Right lobe of liver (tissue), 6 donors: ENCODE measurements at places on chromosomes 13 and 19. TPM values are rescaled to one million over a fixed set of nuclear protein-coding genes. Genes with fewer than 3 reads are reported as not detected.

DNA sequence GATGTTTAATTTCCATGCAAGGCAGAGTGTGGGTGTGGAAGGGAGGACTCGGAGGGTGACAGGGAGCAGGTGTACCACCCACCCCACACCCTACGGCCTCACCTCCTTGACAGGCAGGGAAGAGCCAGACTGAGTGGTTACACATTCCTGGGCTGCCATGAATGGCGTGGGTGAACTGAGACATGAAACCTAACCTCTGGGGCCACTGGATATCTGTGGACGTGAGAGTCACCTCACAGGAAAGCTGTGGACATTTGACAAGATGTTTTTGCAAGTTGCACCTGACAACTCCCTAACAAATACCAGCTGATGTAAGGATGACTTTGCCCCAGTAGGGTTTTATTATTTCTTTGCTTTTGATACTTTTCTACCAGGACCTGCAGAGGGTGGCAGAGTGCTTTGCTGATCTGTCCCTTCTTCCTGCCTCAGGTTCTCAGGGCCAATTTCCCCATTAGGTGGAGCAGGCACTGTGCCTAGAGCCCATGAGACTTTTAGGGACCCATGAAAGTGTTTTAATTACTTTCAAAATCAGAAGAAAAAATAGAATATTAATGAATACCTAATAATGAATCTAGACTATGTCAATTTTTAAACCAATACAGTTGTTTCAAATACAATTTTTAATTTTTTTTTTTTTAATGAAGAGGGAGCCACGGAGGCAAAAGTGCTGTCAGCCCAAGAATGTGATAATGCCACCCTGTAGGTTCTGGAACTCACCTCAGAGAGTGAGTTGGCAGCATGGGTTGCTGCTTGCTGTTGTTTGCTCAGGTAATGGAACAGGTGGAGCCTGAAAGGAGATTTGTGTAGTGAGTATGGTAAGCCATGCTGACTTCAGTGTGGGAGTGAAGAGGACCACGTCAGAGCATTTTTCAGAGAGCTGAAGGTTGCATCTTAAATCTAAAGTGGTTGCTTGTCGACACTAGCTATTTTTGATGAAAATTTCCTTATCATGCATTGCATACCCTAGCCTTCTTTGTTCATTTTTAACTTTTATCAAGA lies 58.0 kb upstream of the CYSLTR2 start:
- H3K4me3 ChIP-seq, result no peak overlapping the region
- no peaks in the 10 kb centered on the region for H3K36me3 ChIP-seq
- DNase-seq, result peak; percentile 62
- H3K4me1 ChIP-seq, result no peaks in the 10 kb centered on the region

DNA sequence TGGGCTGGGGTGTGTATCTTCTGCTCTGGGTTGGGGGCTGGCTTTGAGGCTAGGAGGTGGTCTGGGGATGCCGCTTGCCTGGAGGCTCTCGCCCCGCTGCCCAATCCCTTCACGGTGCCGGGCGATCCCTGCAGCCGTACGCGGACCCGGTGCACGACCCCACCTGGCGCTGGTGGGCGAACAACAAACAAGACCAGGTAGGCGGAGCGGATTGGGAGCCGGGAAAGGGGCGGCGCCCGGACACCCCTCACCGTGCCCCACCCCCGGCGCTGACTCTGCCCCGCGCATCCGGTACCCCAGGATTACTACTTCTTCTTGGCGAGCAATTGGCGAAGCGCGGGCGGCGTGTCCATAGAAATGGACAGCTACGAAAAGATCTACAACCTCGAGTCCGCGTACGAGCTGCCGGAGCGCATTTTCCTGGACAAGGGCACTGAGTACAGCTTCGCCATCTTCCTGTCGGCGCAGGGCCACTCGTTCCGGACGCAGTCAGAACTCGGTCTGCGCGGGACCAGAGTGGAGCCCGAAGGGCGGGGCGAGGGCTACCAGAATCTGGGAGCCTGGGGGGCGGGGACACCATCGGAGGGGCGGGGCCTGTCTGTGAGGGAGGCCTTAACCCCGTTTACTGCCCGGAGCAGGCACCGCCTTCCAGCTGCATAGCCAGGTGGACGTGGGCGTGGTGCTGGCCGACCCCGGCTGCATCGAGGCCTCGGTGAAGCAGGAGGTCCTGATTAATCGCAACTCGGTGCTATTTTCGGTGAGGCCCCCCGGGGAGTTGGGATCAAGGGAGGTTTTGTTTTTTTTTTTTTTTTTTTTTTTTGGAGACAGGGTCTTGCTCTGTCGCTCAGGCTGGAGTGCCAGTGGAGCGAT lies 12.1 kb upstream of the PSMD8 start:
- H3K27me3 ChIP-seq, result peaks cover 11% of the 10 kb centered on the region
- H3K4me1 ChIP-seq, result no peaks in the 10 kb centered on the region
- H3K27ac ChIP-seq, result no peak overlapping the region
- no peaks in the 10 kb centered on the region for H3K36me3 ChIP-seq
- DNase-seq, result peak; percentile 79
- peak overlapping the region; percentile 52 for H3K4me3 ChIP-seq

- no peaks in the 10 kb centered on the region for H3K36me3 ChIP-seq
- no peaks in the 10 kb centered on the region for H3K27me3 ChIP-seq
- DNase-seq, result no peak
- H3K4me3 ChIP-seq, result no peak overlapping the region
Observed at GRCh38 chr19:44512326-44513298, 12.3 kb upstream of the ZNF180 start.

DNA sequence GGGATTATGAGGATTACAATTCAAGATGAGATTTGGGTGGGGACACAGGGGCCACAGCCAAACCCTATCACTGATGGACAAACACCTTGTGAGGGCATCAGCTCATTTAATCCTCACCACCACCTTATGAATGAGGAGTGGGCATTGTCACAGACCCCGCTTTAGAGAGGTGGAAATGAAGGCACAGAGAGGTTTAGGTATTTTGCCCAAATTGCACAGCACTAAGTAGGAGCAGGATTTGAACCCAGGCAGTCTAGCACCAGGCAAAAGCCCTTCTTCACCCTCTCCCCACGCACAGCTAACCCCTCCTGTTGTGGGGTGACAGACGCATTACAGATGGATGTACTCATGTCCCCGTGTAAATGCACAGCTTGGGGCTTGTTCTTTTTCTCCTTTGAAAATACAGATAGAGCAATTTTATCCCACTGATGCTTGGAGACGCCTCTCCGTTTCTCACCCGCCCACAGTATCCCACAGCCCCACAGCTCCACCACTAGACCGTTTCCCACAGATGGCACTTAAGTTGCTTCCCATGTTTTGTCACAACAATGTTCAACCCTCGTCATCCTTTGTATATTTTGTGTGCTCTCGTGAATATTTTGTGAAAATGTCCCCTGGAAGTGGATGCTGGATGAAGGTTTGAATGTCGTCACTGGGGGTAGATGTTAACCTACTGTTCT lies 48.2 kb downstream of the ANKRD10 start:
- no peaks in the 10 kb centered on the region for H3K27me3 ChIP-seq
- no peak for DNase-seq
- no peak overlapping the region for H3K27ac ChIP-seq

GRCh38 chr19:58510084-58510862 lies 1.5 kb downstream of the SLC27A5 start:
- peaks cover 42% of the 10 kb centered on the region for H3K4me1 ChIP-seq
- peak; percentile 43 for DNase-seq
- no peaks in the 10 kb centered on the region for H3K27me3 ChIP-seq
- H3K27ac ChIP-seq, result peak overlapping the region; percentile 97
- peak overlapping the region; percentile 38 for H3K4me3 ChIP-seq
- H3K36me3 ChIP-seq, result no peaks in the 10 kb centered on the region

AMH gene
- total RNA-seq, result 1.2 TPM

NMRK2 gene
- not detected for total RNA-seq

- DNase-seq, result no peak
- no peak overlapping the region for H3K27ac ChIP-seq
- peaks cover 3% of the 10 kb centered on the region for H3K36me3 ChIP-seq
- no peak overlapping the region for H3K4me3 ChIP-seq
- H3K4me1 ChIP-seq, result no peaks in the 10 kb centered on the region
Observed at GRCh38 chr19:13139633-13140311, 10.4 kb downstream of the STX10 start.

DNA sequence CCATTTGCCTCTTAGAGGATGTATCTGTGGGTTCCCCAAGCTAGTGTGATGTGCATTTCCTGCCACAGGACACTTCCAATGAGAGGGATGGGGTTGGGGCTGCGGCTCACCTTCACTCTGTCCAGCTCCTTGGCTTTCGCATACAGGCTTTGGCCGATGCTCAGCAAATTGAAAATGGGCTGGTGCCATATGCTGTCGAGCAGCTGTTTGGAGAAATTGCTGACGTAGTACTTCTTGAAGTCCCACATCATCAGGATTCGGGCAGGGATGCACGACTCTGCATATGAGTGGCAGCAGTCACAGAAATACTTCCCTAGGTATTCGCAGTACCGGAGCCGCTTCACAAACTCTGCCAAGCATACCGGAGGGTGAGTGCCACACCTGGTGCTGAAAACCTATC lies 37.0 kb downstream of the RUBCNL start:
- H3K36me3 ChIP-seq, result no peaks in the 10 kb centered on the region
- H3K4me1 ChIP-seq, result no peaks in the 10 kb centered on the region
- no peaks in the 10 kb centered on the region for H3K27me3 ChIP-seq
- DNase-seq, result no peak
- no peak overlapping the region for H3K27ac ChIP-seq

DNA sequence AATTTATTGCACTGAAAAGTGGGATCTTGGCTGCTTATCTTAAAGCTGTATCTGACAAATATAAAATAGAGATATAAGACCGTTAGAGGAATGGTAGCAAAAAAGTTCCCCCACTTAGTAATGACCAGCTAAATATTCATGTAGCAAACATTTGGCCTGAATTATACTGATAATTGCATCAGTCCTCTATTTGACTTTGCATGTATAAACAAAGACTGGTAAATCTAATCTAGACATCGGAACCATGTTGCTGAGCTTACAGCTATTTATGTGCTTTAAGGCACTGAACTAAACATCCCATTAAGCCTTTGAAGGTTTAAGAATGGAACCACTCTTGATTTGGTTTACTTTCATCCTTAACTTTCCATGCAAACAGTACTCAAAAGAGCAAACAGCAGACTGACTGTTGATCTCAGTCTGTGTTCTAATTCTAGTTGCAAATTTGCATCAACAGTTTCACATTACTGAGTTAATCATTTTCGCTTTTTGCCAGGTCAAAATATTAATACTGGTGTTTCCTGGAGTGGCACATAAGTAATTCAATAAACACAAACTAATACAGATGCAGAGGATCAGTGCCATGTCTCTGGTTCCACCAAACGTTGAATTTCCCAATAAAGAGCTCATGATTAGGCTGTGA lies 203.5 kb upstream of the HTR2A start:
- no peaks in the 10 kb centered on the region for H3K36me3 ChIP-seq
- H3K4me3 ChIP-seq, result no peak overlapping the region
- DNase-seq, result no peak
- H3K4me1 ChIP-seq, result no peaks in the 10 kb centered on the region

R3HDM4 gene
- 15.2 TPM for total RNA-seq

GPR4 gene
- 1.2 TPM for total RNA-seq

GRCh38 chr13:73421310-73421912 lies 362.6 kb downstream of the KLF5 start:
- no peaks in the 10 kb centered on the region for H3K27me3 ChIP-seq
- H3K4me1 ChIP-seq, result no peaks in the 10 kb centered on the region
- H3K36me3 ChIP-seq, result no peaks in the 10 kb centered on the region
- no peak for DNase-seq
- no peak overlapping the region for H3K27ac ChIP-seq

ERICH4 gene
- total RNA-seq, result not detected

- no peak overlapping the region for H3K4me3 ChIP-seq
- no peaks in the 10 kb centered on the region for H3K36me3 ChIP-seq
- no peak for DNase-seq
- H3K27me3 ChIP-seq, result no peaks in the 10 kb centered on the region
- peak overlapping the region; percentile 99 for H3K27ac ChIP-seq
- no peaks in the 10 kb centered on the region for H3K4me1 ChIP-seq
Observed at GRCh38 chr13:48236528-48237353, 3.7 kb downstream of the ITM2B start.

ICAM4 gene
- total RNA-seq, result not detected

ZNF470 gene
- total RNA-seq, result 1.2 TPM

DNA sequence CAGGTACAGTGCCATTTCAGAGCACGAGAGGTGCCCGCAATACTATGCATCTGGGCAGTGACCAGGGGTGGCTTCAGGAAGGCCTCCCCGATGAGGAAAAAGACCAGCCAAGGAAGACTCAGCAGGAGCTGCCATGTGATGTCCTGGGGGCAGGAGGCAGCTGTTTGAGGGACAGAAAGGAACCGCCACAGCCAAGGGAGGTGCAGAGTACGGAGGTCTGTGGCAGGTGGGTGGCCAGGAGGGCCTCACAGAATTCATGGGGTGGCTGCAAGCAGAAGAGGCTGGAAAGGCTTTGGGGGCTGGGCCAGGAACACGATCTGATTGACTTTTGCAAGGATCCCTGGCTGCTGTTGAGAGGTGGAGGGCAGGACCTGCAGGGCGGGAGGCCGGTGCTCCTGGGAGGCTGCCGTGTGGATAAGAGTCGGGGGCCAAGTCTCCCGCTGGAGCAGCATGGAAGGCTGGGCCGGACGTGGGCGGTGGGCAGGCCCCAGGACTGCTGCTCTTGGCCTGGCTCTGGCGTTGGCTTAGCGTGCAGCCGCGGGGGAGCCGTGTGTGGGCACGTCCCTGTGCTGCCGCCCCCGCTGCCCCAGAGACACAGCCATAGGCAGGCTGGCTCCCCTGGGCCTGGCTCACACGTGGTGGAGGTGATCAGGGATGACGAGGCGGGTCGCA lies 29.1 kb downstream of the CEBPA start:
- H3K27ac ChIP-seq, result peak overlapping the region; percentile 38
- peaks cover 45% of the 10 kb centered on the region for H3K4me1 ChIP-seq
- no peak for DNase-seq
- no peak overlapping the region for H3K4me3 ChIP-seq
- H3K36me3 ChIP-seq, result no peaks in the 10 kb centered on the region

GRCh38 chr19:18723871-18724377 lies 40.4 kb downstream of the CRTC1 start:
- H3K27me3 ChIP-seq, result no peaks in the 10 kb centered on the region
- no peak overlapping the region for H3K4me3 ChIP-seq
- no peak for DNase-seq
- H3K27ac ChIP-seq, result no peak overlapping the region
- no peaks in the 10 kb centered on the region for H3K36me3 ChIP-seq

CD37 gene
- total RNA-seq, result 2.5 TPM

TRAPPC2B gene
- total RNA-seq, result 5.6 TPM

KLK2 gene
- not detected for total RNA-seq

GRCh38 chr13:30802501-30802900 lies 67.2 kb downstream of the ALOX5AP start:
- no peaks in the 10 kb centered on the region for H3K27me3 ChIP-seq
- no peak overlapping the region for H3K4me3 ChIP-seq
- no peaks in the 10 kb centered on the region for H3K36me3 ChIP-seq
- no peak for DNase-seq
- peak overlapping the region; percentile 70 for H3K27ac ChIP-seq

GRCh38 chr13:111090169-111090568 lies 24.9 kb upstream of the ARHGEF7 start:
- no peaks in the 10 kb centered on the region for H3K27me3 ChIP-seq
- no peak for DNase-seq
- no peak overlapping the region for H3K27ac ChIP-seq
- no peak overlapping the region for H3K4me3 ChIP-seq
